ENCODE measurements at places on chromosomes 7 and 10.

DNA sequence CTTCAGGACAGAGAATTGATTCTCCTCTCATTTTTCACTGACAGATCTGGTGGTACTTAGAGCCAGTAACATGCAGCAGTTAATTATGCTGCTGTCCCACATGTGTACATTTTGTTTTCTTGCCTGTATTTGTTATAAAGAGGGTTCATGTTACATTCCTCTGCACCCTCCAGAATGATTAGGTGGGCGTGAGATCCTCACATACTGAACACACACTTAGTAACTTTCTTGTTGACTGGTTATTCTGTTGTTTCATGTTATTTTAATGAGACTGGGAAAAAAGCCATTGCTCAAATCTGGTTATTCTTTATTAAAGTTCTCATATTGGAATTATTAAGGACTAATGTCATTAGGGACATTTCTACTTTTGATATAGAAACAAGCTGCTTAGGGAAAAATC, 409.1 kb downstream of the SDK1 start:
- no peak overlapping the region for H3K4me3 ChIP-seq
- no peak for DNase-seq
- H3K27ac ChIP-seq, result no peak overlapping the region
- H3K4me1 ChIP-seq, result no peaks in the 10 kb centered on the region
- no peaks in the 10 kb centered on the region for H3K36me3 ChIP-seq

DNA sequence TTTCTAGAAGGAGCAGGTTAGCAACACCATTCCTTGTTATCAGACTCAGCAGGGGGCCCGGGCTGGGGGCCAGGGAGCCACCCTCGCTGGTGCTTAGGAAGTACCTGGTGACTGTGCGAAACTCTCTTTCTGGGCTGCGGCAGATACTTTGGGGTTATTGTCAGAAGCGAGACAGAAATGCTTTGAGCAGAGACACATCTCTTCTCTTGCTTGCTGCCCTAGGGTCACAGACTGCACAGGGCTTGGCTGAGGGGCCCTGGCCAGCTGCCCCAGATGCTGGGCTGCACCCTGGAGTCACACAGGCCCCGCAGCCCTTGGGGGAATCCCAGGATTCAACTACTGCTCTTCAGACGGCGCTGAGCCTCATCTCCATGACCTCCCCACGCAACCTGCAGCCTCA, 91.9 kb downstream of the WDFY4 start:
- no peaks in the 10 kb centered on the region for H3K4me1 ChIP-seq
- H3K36me3 ChIP-seq, result peaks cover 3% of the 10 kb centered on the region
- no peak for DNase-seq
- H3K27me3 ChIP-seq, result peaks cover 4% of the 10 kb centered on the region
- no peak overlapping the region for H3K27ac ChIP-seq

DNA sequence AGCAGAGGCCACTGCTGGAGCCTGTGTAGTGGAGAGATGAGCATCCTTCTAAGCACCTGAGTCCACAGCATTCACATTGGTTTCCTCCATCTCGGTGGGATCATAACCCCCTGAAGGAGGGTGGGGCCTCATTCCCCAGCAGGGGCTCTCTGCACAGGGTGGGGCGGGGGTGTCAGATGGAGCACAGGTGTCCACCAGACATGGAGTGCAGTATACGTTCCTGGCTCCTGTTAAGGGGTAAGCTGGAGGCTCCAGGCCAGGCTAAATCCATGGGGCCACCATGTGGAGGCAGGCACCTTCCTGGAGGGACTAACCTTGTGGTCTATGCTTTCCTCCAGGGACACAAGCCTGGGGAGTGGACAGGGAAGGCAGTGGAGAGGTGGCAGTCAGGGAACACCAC, 252.6 kb downstream of the GRID1 start:
- H3K4me3 ChIP-seq, result no peak overlapping the region
- no peak overlapping the region for H3K27ac ChIP-seq

GRCh38 chr7:148485618-148486017, 104.9 kb upstream of the C7orf33 start:
- peaks cover 6% of the 10 kb centered on the region for H3K4me1 ChIP-seq
- H3K36me3 ChIP-seq, result no peaks in the 10 kb centered on the region
- no peak overlapping the region for H3K27ac ChIP-seq
- no peak overlapping the region for H3K4me3 ChIP-seq

DNA sequence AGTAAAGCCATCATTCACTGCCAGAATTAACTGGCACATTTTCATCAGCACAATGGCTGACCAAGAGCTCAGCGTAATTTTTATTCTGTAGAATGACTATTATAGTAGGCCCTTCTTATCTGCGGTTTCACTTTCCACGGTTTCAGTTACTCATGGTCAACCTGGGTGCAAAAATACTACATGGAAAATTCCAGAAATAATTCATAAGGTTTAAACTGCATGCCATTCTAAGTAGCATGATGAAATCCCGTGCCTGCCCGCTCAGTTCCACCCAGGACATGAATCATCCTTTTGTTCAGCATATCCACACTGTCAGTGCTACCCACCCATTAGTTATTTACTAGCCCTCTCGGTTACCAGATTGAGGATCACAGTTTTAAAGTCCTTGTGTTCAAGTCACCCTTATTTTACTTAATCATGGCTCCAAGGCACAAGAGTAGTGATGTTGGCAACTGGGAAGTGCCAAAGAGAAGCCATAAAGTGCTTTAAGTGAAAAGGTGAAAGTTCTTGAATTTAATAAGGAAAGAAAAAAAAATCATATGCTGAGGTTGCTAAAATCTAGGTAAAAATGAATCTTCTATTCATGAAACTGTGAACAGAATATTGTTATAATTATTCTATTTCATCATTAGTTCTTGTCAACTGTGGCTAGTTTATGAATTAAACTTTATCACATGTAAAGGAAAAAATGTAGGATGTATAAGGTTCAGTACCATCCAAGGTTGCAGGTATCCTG, 204.9 kb downstream of the DOCK4 start:
- H3K4me3 ChIP-seq, result no peak overlapping the region
- H3K4me1 ChIP-seq, result no peaks in the 10 kb centered on the region
- H3K36me3 ChIP-seq, result no peaks in the 10 kb centered on the region

GRCh38 chr7:127107601-127108007, 145.1 kb downstream of the GRM8 start:
- H3K36me3 ChIP-seq, result no peaks in the 10 kb centered on the region

GRCh38 chr7:41918597-41918996, 215.7 kb upstream of the INHBA start:
- H3K4me1 ChIP-seq, result no peaks in the 10 kb centered on the region
- H3K27ac ChIP-seq, result no peak overlapping the region
- H3K36me3 ChIP-seq, result no peaks in the 10 kb centered on the region
- H3K4me3 ChIP-seq, result no peak overlapping the region
- peaks cover 15% of the 10 kb centered on the region for H3K27me3 ChIP-seq

- H3K4me1 ChIP-seq, result peaks cover 1% of the 10 kb centered on the region
- no peaks in the 10 kb centered on the region for H3K27me3 ChIP-seq
- no peak overlapping the region for H3K4me3 ChIP-seq
- peaks cover 10% of the 10 kb centered on the region for H3K36me3 ChIP-seq
- no peak overlapping the region for H3K27ac ChIP-seq
Observed at GRCh38 chr7:71133232-71133622, 1.3 kb downstream of the GALNT17 start.

DNA sequence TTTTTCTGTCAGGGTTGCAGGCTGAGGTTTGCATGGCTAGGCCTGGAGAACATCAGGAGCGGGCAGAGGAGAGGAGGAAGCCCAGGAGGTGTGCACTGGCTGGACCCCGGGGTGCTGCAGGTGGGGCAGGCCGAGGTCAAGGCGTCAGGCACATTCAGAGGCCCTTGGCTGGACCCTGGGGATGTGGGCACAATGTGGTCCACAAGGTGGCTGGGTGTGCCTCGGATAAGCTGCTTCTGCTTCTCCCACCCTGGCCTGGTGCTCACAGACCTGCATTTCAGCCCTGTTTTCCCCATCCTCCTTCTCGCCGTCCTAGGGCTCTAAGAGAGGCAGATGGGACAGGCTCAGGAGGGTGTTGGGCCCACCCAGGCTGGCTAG, 108.2 kb downstream of the ADCY1 start:
- no peak for DNase-seq
- peaks cover 35% of the 10 kb centered on the region for H3K27me3 ChIP-seq
- no peak overlapping the region for H3K27ac ChIP-seq
- H3K4me1 ChIP-seq, result no peaks in the 10 kb centered on the region

DNA sequence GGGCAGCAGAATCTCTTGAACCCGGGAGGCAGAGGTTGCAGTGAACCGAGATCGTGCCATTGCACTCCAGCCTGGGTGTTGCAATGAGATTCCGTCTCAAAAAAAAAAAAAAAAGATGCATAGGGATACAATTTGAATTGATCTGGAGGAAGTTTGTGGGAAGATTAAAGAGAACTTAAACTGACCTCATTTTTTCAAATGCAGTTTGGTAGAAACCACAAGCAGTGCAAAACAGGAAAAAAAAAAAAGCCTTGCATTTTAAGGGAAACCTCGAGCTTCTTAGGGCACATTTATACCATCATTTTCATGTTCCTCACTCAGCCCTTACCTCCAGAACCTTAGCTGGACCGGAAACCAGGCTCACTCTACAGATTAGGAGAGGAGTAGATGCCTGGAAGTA, 2.8 kb downstream of the KCTD7 start:
- no peaks in the 10 kb centered on the region for H3K27me3 ChIP-seq
- H3K36me3 ChIP-seq, result peaks cover 50% of the 10 kb centered on the region
- H3K4me1 ChIP-seq, result peaks cover 52% of the 10 kb centered on the region
- peak overlapping the region; percentile 87 for H3K27ac ChIP-seq

- peaks cover 24% of the 10 kb centered on the region for H3K4me1 ChIP-seq
- no peaks in the 10 kb centered on the region for H3K27me3 ChIP-seq
- H3K36me3 ChIP-seq, result no peaks in the 10 kb centered on the region
- DNase-seq, result peak; percentile 69
Observed at GRCh38 chr10:58334817-58335305, at the start of gene UBE2D1. Gene UBE2D1 (plus strand): TSS chr10:58335006. CDS start chr10:58335202, 196 bp downstream.

DNA sequence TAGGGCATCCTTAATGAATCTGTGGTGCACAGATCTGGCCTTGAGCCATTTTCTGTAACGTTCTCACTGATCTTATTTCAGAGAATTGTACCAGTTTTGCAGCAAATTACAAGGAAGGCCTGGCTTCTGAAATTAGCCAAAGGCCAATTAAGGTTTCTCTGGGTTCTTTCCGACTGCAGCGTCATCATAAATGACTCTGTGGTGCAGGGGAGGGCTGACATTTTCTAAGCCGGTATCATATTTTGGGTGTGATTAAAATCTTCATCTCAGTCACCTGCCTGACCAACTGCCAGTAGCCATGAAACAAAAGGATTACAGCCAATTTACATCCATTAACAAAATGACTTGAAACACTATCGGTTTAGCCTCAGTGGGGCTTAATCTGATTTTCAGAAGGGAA, 363.7 kb downstream of the ADRA2A start:
- no peak for DNase-seq
- no peaks in the 10 kb centered on the region for H3K4me1 ChIP-seq

- H3K27ac ChIP-seq, result peak overlapping the region; percentile 93
- H3K4me1 ChIP-seq, result peaks cover 25% of the 10 kb centered on the region
- H3K4me3 ChIP-seq, result no peak overlapping the region
- peaks cover 77% of the 10 kb centered on the region for H3K36me3 ChIP-seq
- DNase-seq, result no peak
- H3K27me3 ChIP-seq, result no peaks in the 10 kb centered on the region
Observed at GRCh38 chr10:17237915-17238444, 9.9 kb downstream of the VIM start.

DNA sequence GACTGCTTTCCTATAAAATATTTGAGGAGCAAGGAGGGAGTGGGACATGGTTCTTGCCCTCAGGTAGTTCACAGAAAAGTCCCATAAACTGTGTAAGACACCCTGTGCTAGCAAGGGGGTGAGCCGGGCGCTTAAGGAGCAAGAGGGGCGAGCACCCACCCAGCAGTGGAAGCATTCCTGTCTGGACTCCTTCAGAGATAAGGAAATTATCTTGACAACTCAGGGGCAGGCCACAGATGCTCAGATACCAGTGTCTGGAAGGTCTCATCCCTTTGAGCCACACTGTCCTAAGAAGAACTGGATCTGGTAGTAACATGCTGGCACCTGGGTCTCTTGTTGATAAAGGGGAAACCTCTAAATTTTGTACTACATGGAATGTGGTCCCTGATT, 54.1 kb downstream of the DAGLB start:
- no peak overlapping the region for H3K4me3 ChIP-seq
- peak overlapping the region; percentile 89 for H3K27ac ChIP-seq
- no peaks in the 10 kb centered on the region for H3K27me3 ChIP-seq
- H3K4me1 ChIP-seq, result peaks cover 41% of the 10 kb centered on the region

- H3K36me3 ChIP-seq, result no peaks in the 10 kb centered on the region
- no peaks in the 10 kb centered on the region for H3K27me3 ChIP-seq
- H3K27ac ChIP-seq, result no peak overlapping the region
- H3K4me3 ChIP-seq, result no peak overlapping the region
Observed at GRCh38 chr10:52092390-52092789, 221.7 kb upstream of the DKK1 start.

DNA sequence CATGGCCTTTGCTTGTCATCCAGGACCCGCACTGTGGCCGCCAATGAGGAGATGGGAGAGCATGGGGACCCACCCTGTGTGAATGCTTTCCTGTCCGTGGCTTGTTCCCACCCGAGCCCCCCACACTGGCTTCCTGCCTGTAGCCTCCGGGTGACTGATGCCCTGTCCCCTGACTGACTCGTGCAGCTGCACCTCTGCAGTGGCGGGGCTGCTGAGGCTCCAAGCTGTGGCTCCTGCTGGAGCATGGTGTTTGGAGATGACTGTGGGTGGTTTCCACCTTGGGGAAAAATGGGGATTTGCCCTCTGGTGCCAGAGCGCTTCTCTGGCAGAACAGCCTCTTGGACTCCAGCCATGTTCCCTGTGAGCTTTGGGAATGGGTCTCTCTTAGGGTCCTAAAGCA, 2.1 kb downstream of the CAMK1D start:
- peaks cover 37% of the 10 kb centered on the region for H3K4me1 ChIP-seq
- H3K27me3 ChIP-seq, result no peaks in the 10 kb centered on the region
- H3K27ac ChIP-seq, result no peak overlapping the region
- DNase-seq, result no peak

DNA sequence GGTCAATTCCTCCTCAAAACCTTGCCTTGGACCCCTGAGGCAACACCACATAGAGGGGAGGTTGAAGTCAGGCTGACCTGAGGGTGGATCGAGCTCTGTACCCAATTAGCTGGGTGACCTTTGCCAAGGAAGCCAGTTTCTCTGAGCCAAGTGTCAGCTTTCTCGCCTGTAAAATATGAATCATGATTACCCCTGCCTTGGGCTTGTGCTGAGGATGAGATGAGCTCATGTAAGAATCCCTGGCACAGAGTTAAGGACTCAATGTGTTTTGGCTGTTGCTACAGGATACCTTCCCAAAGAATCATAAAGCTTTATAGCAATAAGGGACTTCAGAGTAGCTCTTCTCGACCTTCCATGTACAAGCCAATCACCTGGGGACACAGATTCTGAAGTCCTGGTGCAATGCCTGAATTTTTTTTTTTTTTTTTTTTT, 43.5 kb upstream of the CACUL1 start:
- H3K27me3 ChIP-seq, result peaks cover 67% of the 10 kb centered on the region
- no peaks in the 10 kb centered on the region for H3K36me3 ChIP-seq
- DNase-seq, result no peak
- no peak overlapping the region for H3K27ac ChIP-seq
- no peaks in the 10 kb centered on the region for H3K4me1 ChIP-seq
- H3K4me3 ChIP-seq, result no peak overlapping the region

- H3K4me3 ChIP-seq, result no peak overlapping the region
- peaks cover 13% of the 10 kb centered on the region for H3K27me3 ChIP-seq
- H3K36me3 ChIP-seq, result no peaks in the 10 kb centered on the region
- DNase-seq, result no peak
- H3K27ac ChIP-seq, result no peak overlapping the region
- no peaks in the 10 kb centered on the region for H3K4me1 ChIP-seq
Observed at GRCh38 chr10:21181451-21181850, 284.3 kb upstream of the NEBL start.

Data from effector memory CD8-positive, alpha-beta T cell (primary cell).